ENCODE measurements at places on chromosomes 5 and 9. TPM values are rescaled to one million over a fixed set of nuclear protein-coding genes. Genes with fewer than 3 reads are reported as not detected.

- DNase-seq: no peak
These were observed 169.0 kb upstream of the PANK3 start for GRCh38 chr5:168747987-168748777.

- no peak for DNase-seq
These were observed 160.8 kb downstream of the DMRT2 start for GRCh38 chr9:1210954-1211353.

- no peak for DNase-seq
These were observed 240.7 kb downstream of the CSNK1G3 start for GRCh38 chr5:123752552-123753179.

- DNase-seq: no peak
These were observed 182.0 kb upstream of the WWC1 start for GRCh38 chr5:168109441-168109840.

GRCh38 chr9:95740217-95741004 is 135.1 kb upstream of the ERCC6L2 start:
- no peak for DNase-seq

GRCh38 chr5:142785206-142785605 is 15.0 kb downstream of the ARHGAP26 start:
- DNase-seq: no peak

DNA sequence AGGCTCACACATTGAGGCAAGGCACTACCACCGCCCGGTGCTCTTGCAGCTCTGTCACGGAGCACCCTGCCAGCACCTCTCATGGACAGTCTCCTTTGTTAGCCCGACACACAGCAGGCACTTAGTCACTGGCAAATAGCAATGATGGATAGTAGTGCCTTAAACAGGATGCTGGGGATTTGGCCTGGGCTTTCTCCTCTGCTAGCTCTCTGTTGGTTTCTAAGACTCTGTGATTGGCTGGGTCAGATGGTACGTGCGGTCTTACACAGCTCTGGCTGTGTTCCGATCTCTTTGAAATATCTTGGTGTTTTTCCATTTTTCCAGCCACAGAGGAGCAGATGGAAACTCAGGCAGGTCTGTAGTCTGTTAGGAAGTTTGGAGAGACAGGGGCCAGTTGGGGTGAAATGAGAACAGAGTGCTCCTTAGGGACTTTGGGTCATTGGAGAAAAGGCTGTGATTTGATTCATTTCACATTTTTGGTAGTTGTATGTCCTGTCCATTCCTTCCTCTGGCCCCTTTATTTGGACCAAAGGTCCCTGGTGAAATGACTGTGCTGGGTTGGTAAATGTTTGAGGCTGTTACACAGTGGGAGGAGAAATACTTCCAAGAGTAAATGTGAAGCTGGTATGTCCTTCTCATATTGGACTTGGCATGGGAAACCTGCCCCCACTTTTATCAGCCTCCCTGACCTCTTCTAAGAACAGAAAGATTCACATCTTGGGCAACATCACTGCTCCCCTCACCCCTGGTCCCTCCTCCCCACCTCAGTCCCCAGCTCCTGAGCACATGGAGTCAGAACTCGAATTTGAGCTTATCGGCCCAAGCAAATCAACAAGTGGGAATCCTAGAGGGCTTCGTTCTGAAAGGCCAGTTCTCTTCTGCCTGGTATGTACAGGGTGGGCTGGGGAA is 3.4 kb downstream of the SMIM3 start:
- DNase-seq: peak; percentile 79

DNA sequence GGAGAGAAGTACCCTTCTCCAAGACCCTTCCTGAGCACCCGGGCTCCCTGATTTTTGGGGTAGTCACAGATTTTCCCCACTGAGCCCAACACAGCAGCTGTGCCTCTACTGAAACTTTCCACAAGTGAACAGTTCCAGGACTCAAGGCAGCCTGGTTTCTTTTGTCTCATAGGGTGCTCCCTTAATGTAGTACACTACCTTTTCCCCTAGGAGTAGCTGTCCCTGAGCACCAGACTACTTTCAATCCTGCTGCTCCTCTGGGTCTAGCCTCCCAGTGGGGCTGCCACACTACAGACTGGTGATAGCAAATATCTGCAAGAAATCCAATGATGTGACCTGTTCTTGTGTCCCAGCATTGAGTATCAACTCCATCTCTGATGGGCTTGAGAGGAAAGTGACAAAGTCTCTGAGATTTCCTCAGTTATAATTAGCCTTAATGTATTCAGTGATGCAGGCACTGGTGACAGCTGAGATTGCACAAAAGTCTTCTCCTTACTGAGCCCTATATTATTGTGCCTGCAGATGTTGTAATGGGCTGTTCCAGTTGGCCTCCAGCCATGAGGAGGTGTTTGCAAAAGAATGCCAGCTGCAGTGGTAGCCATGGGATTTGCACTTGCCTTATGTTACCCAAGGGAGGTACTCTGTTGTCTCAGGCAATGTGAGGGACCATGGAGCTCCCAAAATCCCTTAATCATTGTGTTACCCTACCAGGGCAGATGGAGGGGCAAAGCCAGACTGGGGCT is 1802.5 kb downstream of the EFNA5 start:
- DNase-seq: no peak

DNA sequence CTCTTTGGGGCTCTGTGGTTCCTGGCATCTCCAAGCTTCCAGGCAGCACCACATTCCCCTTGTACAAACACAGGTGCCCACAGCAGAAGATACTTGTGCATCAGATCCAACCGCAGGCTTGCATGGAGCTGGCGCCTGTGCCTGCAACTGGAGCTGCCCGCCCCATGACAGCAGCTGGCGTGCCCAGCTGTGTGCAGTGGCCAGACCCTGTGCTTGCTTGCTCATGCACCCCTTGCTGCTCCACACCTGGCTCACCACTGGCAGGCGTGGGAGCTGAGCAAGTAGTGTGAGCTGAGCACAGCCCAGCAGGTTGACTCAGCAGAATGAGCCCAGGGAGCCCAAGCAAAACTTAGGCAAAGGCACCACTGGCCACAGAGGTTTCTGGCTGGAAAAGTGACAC is 84.4 kb upstream of the STARD4 start:
- DNase-seq: no peak

DNA sequence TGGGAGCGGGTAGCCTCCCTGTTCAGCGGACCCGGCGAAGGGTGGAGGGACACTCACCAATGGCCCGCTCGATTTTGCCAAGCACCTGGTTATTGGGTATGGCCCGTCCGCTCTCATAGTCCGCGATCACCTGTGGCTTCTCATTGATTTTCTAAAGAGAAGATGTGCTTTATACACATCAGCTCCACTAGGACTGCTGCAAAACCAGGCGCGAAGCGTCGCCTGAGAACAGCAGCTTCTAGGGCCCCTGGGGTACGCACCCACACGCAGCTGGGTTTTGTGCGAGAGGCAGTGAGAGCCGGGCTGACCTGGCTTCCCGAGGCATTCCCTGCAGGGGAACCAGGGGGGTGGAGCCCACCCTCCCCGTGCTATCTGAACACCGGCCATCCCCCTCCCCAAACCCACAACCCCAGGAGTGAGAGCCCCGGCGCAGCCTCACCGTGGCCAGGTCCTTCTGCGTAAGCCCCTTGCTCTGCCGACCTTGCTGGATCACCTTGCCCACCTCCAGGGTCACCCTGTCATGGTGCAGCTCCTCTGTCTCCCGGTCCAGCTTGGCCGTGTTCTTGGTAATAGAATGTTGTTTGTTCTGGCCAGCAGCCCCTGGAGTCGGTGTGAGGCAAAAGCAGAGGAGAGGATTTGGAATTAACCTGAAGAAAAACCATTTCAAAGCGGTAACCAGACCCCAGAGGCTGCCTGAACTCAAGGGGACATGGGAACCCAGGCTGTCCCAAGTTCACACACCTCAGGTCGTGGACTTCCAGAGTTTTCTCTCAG is 3.1 kb downstream of the EDF1 start:
- DNase-seq: no peak

DNA sequence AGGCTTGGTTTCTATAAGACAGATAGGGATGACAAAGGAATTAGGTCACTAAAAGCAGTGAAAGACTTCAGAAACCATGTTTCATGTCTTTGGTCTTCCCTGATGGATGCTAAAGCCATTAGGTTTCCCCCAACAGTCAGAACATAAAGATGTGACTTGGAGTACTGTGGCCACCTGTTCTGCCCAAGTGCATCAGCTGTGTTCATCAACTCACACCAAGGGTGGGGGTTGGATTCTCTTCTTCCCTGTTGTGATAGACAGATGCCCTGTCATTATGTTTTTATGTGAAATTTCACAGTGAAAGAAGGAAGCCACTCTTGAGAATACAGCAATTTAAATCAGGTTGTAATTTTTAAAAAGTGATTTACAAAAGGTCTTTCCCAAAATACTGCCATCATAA is 196.8 kb downstream of the SH3GL2 start:
- no peak for DNase-seq

- DNase-seq: no peak
These were observed 872.6 kb downstream of the DTWD2 start for GRCh38 chr5:118115791-118116190.

- DNase-seq: no peak
These were observed 41.7 kb downstream of the SEMA6A start for GRCh38 chr5:116532762-116533525.

DNA sequence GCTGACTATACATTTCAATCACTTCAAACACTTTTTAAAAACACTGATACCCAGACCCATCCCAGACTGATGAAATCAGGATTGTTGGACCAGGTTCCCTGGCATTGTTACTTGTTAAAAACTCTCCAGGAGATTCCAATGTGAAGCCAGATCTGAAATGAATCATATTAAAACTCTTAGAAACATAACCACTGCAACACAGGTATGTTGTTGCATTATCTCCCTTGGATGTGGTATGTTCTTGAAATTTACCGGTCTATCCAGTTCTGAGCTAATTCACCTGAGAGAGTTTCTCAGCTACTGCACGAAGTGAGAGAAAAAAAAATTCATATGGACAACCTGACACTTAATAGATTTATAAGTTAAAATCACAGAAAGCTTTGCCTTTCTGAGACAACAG is 21.8 kb downstream of the MEF2C start:
- no peak for DNase-seq

GRCh38 chr5:37248421-37248969 is 681 bp downstream of the CPLANE1 start:
- DNase-seq: no peak

DNA sequence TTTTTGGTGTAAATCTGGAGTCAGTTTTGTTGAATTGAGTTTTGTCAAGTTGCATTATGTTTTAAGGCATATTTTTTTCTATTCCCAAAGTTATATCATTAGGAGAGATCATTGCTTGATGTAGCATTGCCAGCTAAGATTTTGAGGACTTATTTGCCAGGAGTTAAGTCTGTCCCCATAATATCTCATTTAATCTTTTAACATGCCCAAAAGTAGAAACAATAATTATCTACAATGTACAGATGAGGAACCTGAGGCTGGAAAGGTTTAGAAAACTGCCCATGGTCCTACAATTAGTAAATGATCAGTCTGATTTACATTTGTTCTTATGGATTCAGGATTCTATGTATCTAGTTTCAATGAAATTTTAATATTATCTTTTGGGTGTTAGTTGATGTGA is 4.7 kb downstream of the NIPBL start:
- DNase-seq: no peak

GRCh38 chr5:176692839-176693476 is 45.7 kb downstream of the TSPAN17 start:
- no peak for DNase-seq

GRCh38 chr5:28483327-28484025 is 1445.1 kb upstream of the CDH9 start:
- DNase-seq: no peak

- no peak for DNase-seq
These were observed 148.4 kb upstream of the CLINT1 start for GRCh38 chr5:158007336-158007735.

GRCh38 chr9:132348676-132349075 is 6.1 kb downstream of the SETX start:
- DNase-seq: no peak

DNA sequence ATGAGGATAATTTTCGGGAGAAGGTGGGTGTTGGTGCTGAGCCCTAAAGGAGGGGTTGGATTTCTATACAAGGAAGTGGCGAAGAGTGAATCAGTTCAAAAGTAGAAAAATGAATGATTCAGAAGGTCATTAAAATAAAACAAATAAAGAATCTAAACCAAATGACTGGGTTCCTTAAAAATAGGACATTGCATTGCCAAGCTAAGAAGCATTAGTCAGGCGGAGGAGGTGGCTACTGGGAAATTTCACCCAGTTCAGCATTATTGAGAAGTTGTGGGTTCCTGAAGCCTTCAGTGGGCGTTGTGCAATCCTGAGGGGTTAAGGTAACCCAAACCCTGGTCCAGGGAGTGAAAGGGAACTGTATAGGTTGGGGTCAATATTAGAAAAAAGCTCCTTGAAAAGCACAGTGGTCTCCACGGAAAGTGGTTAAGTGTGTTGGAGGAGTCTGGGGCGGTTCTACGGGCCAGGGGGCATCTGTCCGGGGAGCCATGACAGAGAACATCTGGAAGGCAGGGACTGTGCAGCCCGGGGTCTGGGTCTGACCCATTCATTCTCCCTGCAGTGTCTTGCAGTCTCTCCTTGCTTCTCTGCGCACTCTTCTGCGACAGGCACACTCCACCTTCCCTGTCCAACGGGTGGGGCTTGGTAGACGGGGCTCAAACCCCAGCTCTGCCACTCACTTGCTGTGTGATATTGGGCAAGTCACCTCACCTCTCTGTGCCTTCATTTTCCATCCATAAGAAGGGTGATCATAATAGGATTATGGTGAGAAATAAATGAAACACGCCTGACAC is 27.6 kb upstream of the DUSP1 start:
- no peak for DNase-seq

- DNase-seq: no peak
These were observed 172.7 kb downstream of the ROR2 start for GRCh38 chr9:91777292-91777830.

Gene CER1
- not detected for polyA plus RNA-seq

Gene FSTL4
- polyA plus RNA-seq: 0.18 TPM

Gene ARHGEF37
- 13.4 TPM for polyA plus RNA-seq

Gene DEPDC1B
- 0.05 TPM for polyA plus RNA-seq

Gene KIF24
- polyA plus RNA-seq: 0.18 TPM

Gene TAF11L7
- not detected for polyA plus RNA-seq

Gene BARHL1
- polyA plus RNA-seq: not detected

Gene CDKN2B
- polyA plus RNA-seq: 11.3 TPM

Gene PCDHGA10
- 0.39 TPM for polyA plus RNA-seq

Gene CHSY3
- 0.33 TPM for polyA plus RNA-seq

Gene TSLP
- polyA plus RNA-seq: 0.61 TPM

Gene PRRT1B
- not detected for polyA plus RNA-seq

Gene HMGXB3
- polyA plus RNA-seq: 22.6 TPM

Gene PCDHB15
- 0.44 TPM for polyA plus RNA-seq

Gene SPATA31C2
- not detected for polyA plus RNA-seq

Gene SEMA5A
- 0.24 TPM for polyA plus RNA-seq

Gene DMGDH
- polyA plus RNA-seq: 1.5 TPM

Measured in psoas muscle (tissue), 8 donors.